ENCODE measurements at places on chromosomes 2 and 18. TPM values are rescaled to one million over a fixed set of nuclear protein-coding genes. Genes with fewer than 3 reads are reported as not detected.

Gene AQP12A
- polyA plus RNA-seq = not detected

Gene TRIM43B
- polyA plus RNA-seq = not detected

Gene ARHGEF4
- 0.66 TPM for polyA plus RNA-seq

Gene BOLL
- not detected for polyA plus RNA-seq

Gene SCYGR3
- not detected for polyA plus RNA-seq

Gene EVX2
- not detected for polyA plus RNA-seq

Gene SOX11
- 1.2 TPM for polyA plus RNA-seq

Gene CD8A
- not detected for polyA plus RNA-seq

Gene BCL11A
- not detected for polyA plus RNA-seq

Gene TUBB8B
- not detected for polyA plus RNA-seq

Gene IL36G
- polyA plus RNA-seq = not detected

Gene UGT1A3
- not detected for polyA plus RNA-seq

Gene C2orf78
- polyA plus RNA-seq = not detected

Gene DNER
- polyA plus RNA-seq = 1.2 TPM

Gene GPR45
- not detected for polyA plus RNA-seq

Gene ALPG
- not detected for polyA plus RNA-seq

Gene LIPG
- polyA plus RNA-seq = 0.30 TPM

Gene IRS1
- polyA plus RNA-seq = 24.0 TPM

Gene OR6B2
- polyA plus RNA-seq = not detected

Gene RNF149
- 29.4 TPM for polyA plus RNA-seq

Gene ITGB6
- polyA plus RNA-seq = 0.01 TPM

Gene ZDBF2
- polyA plus RNA-seq = 6.3 TPM

Gene CIDEA
- 0.12 TPM for polyA plus RNA-seq

Gene OTOS
- not detected for polyA plus RNA-seq

Gene ERLEC1
- polyA plus RNA-seq = 103 TPM

Gene KCNG2
- polyA plus RNA-seq = 0.53 TPM

Gene CAPN14
- 0.07 TPM for polyA plus RNA-seq

Gene NTSR2
- polyA plus RNA-seq = not detected

Gene RAMP1
- polyA plus RNA-seq = 3.2 TPM

Gene LAMA3
- 0.75 TPM for polyA plus RNA-seq

Gene FBXO15
- polyA plus RNA-seq = 0.77 TPM

Gene MOCOS
- polyA plus RNA-seq = 2.0 TPM

Gene SULT1C2
- not detected for polyA plus RNA-seq

Measured in fibroblast of lung (primary cell).